Stimulated activated CD4-positive, alpha-beta T cell treated with anti-CD3 and anti-CD28 coated beads, Interleukin-1b, Interleukin-23, amount 100 ng/mL, for 1 hour (primary cell): ENCODE measurements at places on chromosomes 3 and 15.

DNA sequence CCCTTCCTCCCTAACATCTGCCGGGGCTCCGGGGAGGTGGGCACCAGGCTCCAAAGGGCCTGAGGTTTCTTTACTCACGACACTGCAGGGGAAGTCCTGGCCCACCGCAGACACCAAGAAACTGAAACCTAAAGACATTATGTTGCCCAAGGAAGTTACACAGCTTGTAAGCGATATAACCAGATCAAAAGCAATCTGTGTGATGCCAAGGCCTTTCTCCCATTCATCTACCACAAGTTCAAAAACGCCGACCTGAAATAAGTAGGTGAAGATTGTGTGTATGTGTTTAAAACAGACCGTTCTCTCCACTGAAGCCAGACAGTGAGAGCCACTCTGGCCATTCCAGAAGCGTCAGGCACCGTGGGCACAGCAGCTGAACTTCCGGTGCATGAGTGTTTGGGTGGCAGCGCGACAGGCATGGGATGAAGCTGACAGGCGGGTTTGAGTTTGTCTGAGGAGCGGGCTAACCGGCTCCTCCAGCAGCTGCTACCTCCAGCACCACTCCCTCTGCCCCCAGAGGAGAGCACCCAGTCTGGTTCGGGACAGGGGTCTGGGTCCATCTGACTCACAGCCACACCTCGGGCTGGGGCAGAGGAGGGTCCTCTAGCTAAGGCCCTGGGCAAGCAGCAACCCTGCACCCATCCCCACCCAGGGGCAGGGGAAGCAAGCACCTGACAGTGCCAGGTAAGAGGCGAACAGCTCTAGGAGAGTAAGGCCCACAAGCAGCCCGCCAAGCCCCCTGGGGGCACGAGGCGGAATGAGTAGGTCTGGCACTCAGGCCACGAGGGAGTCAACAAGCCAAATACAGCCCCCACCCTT lies 1.3 kb downstream of the TNK2 start:
- peak; percentile 34 for DNase-seq

DNA sequence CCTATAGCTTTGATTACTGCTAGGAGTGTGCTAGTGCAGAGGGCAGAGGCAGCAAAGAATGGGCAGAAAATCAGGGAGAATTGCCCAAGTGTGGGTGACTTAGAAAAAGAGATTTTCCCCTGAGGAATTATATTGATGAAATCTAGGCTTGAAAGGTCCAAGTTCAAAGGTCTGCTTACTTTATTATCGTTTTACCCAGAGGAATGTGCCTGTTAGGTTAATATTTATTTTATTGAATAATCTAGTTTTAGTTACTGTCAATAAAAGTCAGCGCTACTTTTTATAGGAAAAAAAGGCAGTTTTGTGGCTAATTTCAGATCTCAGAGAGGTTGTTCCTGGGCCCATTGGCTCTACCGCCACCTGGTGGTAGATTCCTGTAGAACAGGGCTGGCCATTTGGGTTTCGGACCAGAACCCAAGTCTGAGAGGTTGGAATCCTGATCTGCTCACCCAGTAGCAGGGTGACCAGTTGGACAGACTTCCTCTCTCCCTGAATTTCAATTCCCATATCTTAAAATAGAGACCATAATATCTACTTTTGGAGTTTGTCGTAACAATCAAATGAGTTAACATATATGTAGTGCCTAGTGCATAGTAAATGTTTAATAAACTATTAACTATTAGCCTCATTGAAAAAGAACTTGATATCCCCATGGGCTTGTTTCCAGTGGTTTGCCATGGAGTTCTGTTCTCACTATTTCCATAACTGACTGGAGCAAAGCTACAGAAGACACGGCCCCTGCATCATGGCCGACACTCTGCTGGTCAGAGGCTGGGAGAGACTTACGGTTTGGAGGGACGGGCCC lies 62.7 kb upstream of the ZNF148 start:
- no peak for DNase-seq

- DNase-seq = no peak
Measured at GRCh38 chr3:172142051-172142863, 102.9 kb downstream of the FNDC3B start.

DNA sequence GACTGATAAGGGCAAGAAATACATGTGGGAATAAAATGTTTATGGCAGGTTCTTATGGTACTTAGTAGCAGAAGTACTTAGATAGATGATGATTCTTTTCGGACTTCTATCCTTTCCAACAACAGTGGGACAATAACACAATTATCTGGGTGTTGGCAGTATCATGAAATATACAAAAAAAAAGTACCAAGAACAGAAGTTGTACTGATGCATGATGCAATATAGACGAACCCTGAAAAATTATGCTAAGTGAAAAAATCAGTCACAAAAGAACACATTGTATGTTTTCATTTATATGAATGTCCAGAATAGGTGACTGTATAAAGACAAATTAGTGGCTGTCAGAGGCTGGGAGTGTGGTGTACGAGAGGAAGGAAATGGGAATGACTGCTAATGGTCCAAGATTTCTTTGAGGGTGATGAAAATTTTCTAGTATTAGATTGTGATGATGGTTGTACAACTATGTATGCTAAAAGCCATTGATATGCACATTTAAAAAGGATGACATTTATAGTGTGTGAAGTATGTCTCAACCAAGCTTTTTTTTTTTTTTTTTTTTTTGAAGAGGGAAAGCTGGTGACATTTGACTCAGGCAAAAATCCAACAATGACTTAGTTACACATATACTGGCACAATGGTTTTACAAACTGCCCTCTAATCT lies 20.0 kb downstream of the PDE12 start:
- no peak for DNase-seq

DNA sequence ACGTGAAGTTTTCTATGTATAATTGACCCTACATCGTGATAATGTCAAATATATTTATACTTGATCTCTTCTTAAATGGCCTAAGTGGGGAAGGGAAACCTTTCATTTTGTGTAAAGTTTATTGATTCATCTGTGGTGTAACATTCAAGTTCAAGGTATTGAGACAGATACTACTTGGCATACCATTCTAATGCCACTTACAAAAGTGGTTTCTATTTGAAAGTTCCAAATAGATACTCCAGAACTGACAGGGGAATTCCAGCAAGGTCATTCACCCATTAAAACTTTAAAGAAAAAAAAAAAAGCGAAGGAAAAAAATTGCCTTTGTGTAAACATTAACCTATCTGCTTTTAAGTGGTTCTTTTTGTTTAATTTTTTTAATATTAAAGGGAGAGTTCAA lies 45.3 kb upstream of the MAP3K13 start:
- no peak for DNase-seq

DNA sequence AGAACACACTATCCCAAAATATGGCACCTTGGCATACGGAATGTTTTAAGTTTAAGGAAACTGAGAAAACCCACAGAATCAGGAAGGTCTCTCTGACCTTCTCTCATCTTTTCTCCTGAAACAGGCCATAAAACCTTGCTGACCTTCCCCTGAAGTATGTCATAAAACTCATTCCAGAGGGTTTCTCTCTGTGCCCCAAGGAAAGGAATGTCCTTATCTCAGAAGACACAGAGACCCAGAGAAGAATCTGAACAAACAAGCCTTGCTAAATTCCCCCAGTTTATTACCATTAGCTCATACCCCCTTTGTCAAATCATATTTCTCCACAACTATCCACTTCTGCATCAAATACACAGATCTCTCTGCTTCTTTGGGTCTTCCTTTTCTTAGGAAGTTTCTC lies 603.1 kb downstream of the MCTP2 start:
- DNase-seq = no peak

DNA sequence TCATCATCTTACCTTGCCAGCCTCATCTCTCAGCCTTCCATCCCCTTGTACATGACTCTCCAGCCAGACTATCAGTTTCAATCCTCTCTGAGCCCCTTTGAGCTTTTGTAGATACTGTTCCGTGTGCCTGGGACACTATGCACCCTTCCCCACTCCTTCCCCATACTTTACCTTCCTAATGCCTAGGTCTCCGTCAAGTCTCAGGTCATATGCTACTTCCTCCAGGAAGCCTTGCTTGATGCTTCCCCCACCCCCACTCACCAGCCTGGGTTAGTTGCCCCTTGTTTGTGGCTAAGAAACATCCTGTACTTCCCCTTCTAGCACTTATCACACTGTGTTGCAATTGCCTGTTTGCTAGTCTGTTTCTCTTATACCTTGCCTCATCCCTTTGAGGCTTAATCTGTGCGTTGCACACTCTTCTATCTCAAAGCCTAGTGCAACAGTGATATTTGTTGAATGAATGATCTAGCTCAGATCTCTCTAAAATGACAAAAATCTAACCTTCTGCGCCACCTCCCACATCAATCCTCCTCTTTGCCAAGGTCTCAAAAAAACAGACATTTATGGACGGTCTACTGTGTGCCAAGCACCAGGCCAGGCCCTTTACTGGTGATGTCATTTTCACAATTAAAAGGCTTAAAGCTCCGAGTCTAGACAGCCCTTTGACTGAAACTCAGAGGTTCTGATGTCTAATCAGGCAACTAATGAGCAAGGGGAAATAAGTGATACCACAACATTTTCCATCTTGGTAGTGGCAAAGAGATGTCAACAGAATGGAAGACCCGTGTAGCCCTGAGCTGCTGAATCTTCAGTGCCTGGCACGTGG lies 6.5 kb upstream of the USP3 start:
- no peak for DNase-seq

GRCh38 chr3:4529876-4530588 lies 36.9 kb downstream of the ITPR1 start:
- no peak for DNase-seq

- DNase-seq = no peak
Measured at GRCh38 chr3:66671291-66671690, 170.5 kb upstream of the LRIG1 start.

- DNase-seq = no peak
Measured at GRCh38 chr3:143067201-143067600, 52.4 kb upstream of the CHST2 start.

DNA sequence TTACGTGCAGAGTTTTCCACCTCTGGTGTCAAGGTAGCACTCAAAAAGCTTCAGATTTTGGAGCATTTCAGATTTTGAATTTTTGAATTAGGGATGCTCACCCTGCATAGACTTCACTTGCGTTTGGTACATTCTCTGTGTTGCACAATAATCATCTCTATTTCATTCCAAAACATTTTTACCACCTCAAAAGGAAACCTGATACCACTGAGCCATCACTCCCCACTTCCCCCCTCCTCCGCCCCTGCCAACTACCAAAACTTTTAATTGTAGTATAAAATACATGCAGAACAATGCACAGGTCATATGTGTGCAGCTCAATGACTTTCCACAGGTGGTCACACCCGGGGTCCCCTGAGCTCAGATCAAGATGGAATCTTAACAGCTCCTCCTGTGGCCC lies 208.8 kb downstream of the SV2B start:
- DNase-seq = no peak

DNA sequence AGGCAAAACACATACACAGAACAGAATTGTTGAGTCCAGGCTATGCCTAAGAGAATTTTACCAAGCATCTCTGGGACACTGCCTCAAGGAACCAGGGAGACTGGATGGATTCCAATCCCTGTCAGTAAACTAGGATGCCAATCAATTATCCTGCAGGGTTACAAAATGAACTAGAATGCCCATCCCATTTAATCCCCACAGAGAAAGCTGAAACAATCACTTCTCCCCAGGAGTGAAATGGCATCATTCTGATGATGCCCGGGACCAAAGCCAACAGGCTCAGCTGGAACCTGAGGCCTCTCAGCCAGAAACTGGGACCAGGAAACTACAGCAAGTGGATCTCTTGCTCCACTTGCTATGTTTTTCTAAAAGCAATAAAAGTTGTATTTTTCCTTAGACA lies 130.0 kb upstream of the TJP1 start:
- no peak for DNase-seq

DNA sequence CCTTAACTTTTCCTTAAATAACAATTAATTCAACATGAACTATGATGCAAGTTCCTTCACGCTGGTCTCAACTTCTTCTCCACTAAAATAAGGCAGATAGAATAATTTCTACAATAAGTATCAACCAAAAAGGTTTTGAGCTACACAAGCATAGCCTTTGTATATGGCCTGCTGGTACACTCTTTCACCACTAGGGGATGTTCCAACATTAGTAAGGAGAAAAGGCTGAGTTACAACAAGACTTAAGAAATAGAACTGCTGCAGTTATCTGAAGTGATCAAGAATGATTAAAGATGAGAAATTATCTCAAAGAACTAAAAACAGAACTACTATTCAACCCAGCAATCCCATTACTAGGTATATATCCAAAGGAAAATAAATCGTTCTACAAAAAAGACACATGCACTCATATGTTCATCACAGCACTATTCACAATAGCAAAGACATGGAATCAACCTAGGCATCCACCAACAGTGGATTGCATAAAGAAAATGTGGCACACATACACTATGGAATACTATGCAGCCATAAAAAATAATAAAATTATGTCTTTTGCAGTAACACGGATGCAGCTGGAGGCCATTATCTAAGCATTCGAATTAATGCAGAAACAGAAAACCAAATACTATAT lies 14.4 kb downstream of the ATP13A3 start:
- DNase-seq = no peak

GRCh38 chr3:145286937-145287336 lies 874.0 kb downstream of the PLOD2 start:
- no peak for DNase-seq

GRCh38 chr3:68878322-68878721 lies 54.0 kb downstream of the TAFA4 start:
- DNase-seq = no peak
